Aorta (tissue), 5 donors: ENCODE measurements at places on chromosomes 7 and 10. TPM values are rescaled to one million over a fixed set of nuclear protein-coding genes. Genes with fewer than 3 reads are reported as not detected.

DNA sequence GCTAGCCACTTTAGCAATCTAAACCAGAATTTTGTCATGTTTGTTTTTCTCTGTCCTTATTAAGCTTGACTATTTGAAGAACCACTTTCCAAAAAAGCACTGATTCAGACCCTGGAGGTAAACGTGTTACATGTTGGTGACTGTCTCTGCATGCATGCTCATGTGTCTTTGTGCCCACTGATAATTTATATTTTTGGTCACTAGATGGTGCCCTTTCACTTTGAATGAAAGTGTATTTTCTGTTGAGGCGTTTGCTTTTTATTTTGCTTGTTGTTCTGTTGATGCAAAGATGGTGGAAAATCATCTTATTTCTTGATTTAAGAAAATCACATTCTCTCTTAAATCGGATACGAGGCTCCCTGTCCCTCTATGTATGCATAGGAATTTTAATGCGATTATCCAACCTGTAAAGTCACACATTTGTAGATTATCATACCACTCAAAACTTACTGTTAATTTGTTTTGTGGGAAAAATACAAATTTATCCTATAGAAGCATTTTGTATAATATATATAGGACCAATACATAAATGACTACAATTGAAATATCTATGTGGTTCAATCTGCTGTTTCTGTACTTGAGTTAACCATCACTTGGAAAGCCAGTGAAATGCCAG, 269.3 kb downstream of the BICC1 start:
- no peaks in the 10 kb centered on the region for H3K27me3 ChIP-seq
- no peak for DNase-seq
- no peak overlapping the region for H3K4me3 ChIP-seq
- H3K27ac ChIP-seq, result no peak overlapping the region

GRCh38 chr7:141788296-141788695, 1.7 kb upstream of the TAS2R5 start:
- H3K4me3 ChIP-seq, result no peak overlapping the region
- DNase-seq, result no peak
- no peaks in the 10 kb centered on the region for H3K4me1 ChIP-seq
- H3K27ac ChIP-seq, result no peak overlapping the region
- H3K36me3 ChIP-seq, result no peaks in the 10 kb centered on the region

The USP6NL gene
- 11.3 TPM for total RNA-seq

- H3K4me1 ChIP-seq, result no peaks in the 10 kb centered on the region
- no peak overlapping the region for H3K4me3 ChIP-seq
- no peaks in the 10 kb centered on the region for H3K36me3 ChIP-seq
- DNase-seq, result no peak
- H3K27ac ChIP-seq, result no peak overlapping the region
- no peaks in the 10 kb centered on the region for H3K27me3 ChIP-seq
Observed at GRCh38 chr7:111012799-111013675, 77.9 kb upstream of the LRRN3 start.

The SKIDA1 gene
- 1.4 TPM for total RNA-seq

DNA sequence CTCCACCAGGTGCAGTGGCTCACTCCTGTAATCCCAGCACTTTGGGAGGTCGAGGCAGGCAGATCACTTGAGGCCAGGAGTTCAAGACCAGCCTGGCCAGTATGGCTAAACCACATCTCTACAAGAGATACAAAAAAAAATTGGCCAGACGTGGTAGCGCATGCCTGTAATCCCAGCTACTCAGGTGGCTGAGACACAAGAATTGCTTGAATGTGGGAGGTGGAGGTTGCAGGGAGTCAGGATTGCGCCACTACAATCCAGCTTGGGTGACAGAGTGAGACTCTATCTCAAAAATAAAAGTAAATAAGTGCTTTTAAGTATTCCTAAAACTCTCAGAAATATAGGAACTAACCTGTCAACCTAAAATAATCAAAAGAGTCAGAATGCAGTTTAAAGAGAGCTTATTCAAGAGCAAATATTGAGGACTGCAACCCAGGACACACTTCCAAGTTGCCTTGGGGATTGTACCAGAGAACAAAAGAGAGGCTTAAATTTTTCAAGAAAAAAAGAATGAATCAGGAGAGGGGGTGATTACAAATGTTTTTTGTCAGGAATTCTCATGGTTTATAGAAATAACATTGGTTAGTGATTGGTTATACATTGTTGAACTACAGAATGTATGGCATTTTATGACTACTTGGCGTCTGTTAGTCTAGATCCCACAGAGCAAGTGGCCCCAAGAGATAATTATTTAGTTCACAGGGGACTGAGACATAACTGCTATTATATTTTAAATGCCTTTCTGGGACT, 33.2 kb upstream of the PPP1R9A start:
- H3K4me1 ChIP-seq, result no peaks in the 10 kb centered on the region
- no peak overlapping the region for H3K4me3 ChIP-seq
- H3K27me3 ChIP-seq, result no peaks in the 10 kb centered on the region
- H3K36me3 ChIP-seq, result no peaks in the 10 kb centered on the region

The AKR1C8 gene
- not detected for total RNA-seq

GRCh38 chr7:156652886-156653568, 12.5 kb downstream of the RNF32 start:
- H3K4me3 ChIP-seq, result no peak overlapping the region
- DNase-seq, result no peak
- no peaks in the 10 kb centered on the region for H3K4me1 ChIP-seq
- no peak overlapping the region for H3K27ac ChIP-seq
- no peaks in the 10 kb centered on the region for H3K36me3 ChIP-seq

GRCh38 chr7:151013733-151014497, 10.4 kb downstream of the ATG9B start:
- no peaks in the 10 kb centered on the region for H3K27me3 ChIP-seq
- no peak overlapping the region for H3K27ac ChIP-seq
- no peak overlapping the region for H3K4me3 ChIP-seq
- DNase-seq, result peak; percentile 89
